ENCODE measurements at places on chromosomes 3 and 15.
A peak's percentile ranks its signal among the peaks of the same experiment; 100 is the strongest.

- no peak for DNase-seq
These were observed 151.6 kb upstream of the CTDSPL start for GRCh38 chr3:37709946-37710640.

DNA sequence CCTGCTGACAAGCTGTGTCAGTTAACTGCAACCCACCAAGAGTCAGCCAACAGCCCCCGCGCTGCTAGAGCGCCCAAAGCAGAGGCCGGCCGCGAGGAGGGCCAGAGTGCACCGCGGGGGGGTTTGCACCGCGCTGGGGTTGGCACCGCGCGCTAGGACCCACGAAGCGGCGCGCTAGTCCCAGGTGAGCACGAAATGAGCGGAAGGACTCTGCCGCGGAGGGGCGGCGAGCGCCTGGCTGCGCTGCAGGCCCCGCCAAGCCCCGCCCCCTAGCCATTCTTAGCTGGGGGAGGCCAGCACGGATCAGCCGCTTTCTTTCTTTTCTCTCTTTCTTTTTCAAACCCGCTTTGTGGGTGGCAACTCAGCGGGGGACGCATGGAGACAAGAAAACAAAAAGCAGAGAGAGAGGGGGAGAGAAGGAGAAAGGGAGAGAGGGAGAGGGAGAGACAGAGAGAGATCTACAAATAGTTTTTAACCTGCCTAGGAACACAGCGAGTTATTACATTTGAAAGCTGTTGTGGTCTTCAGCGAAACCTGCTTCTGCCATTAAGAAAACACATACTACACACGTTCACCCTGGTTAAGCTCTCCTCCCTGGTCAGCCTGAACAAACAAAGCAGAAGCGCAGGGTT is 6.9 kb upstream of the FOXB1 start:
- DNase-seq = peak; percentile 85

DNA sequence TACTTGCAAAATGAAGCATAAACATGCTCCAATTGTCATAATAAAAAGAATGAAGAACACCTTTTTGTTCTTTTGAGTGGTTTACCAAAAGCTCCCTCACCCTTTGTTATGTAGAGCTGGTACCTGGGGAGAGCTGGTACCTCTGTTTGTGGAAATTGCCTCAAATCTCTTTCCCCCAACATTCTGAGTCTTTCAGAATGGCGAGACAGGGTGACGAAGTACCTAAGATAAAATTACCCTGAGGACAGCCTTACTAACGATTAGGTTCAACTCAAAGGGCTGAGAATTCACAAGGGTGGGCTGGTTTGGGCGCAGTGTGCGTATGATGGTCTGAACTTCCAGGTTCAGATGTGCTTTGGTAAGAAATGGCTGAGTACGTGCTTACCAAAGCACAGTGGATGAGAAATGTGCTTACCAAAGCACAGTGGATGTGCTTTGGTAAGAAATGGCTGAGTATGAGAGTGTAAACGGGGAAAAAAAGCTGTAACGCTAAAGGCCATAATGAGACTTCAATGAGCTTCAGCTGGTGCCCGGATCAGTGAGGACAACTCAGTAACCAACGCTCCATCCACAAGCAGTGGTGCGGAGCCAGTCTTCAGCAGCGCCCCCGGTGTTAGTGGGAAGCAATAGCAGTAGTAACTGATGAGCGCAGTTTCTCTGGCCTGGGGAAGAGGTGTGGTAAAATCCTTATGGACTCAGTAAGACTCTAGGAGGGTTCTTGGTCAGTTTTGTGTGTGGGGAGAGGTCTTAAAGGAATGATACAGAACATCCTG is 72.3 kb upstream of the LRIG1 start:
- no peak for DNase-seq

- DNase-seq = no peak
These were observed 309.2 kb downstream of the MAGI1 start for GRCh38 chr3:65729555-65729954.

DNA sequence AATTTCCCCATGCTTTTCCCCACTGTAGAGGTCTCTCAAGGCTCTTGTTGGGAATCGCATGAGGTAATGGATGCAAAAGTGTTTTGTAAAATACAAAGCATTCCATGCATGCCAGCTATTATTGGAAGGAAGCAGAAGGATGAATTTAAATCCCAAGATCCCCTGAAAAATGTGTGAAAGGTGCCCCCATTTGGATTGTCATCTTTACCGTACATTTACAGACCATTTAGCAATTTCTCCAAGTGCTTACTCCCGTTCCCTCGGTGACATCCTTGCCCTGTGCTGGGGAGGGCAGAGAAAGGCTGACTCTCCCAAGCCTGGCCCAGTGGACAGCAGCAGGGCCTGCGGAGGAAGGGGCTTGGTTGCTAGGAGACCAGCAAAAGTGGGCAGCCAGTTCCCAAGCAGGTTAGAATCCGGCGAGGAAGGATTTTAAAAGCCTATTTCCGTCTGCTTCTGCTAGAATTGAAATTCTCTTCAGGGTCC is 31.1 kb upstream of the NEO1 start:
- DNase-seq = no peak

DNA sequence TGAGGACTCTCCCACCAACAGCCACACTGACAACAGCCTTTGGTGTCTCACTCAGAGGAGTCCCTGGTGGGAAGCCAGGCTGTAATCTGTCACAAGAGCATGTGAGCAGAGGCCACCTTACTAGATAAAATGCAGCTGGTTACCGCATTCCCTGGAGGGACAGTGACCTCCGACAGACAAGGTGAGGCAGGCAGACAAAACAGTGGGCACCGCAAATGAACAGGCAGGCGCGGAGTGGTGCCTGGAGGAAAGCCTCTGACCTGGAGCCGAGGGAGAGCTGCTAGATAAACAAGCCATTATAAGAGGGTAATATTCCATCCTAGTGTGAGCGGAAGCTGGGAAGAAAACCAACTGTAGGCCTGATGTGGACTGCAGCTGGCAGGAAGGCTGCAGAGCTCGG is 736.4 kb downstream of the FHIT start:
- no peak for DNase-seq

GRCh38 chr3:160577556-160578195 is 12.3 kb upstream of the KPNA4 start:
- no peak for DNase-seq

- DNase-seq = no peak
These were observed 69.4 kb upstream of the SKOR1 start for GRCh38 chr15:67755936-67756335.

DNA sequence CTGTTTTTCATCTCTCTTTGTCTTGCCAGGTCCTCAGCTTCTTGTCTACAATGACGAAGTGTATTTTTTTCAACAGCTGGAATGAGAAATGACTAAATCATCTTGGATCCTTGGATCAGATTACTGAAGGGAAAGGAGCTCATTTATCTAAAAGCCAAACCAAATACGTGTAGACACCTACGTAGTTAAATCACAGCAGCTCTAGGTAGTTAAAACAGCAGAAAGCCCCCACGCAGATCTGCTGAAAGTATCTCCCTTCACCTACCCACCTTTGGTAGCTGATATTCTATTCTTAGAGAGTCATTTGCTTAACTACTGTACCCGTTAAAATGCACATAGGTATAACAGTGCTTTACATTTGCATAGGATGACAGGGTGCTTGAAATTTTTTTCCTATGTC is 105.5 kb upstream of the WNT5A start:
- no peak for DNase-seq

- no peak for DNase-seq
These were observed 936.6 kb downstream of the ZPLD1 start for GRCh38 chr3:103371411-103371810.

GRCh38 chr3:114706591-114707232 is 412.9 kb downstream of the TIGIT start:
- DNase-seq = peak; percentile 51

DNA sequence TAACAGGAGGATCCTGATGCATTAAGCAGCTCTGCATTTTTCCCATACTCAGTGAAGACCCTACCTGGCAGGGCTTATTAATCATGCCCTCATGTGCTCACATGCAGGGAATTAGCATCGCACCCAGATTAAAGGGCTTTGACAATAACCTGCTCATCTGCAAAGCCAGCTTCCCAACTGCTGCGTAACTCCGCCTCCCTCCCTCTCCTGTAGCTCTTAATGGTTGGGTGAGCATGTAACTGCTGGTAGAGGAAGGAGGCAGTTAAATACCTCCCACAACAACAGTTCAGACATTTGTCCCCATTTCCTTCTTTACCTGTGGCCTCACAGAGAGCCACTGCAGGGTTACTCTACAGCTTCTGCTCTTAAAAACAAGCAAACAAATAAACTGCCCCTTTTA is 203.6 kb upstream of the WNT5A start:
- DNase-seq = peak; percentile 43

DNA sequence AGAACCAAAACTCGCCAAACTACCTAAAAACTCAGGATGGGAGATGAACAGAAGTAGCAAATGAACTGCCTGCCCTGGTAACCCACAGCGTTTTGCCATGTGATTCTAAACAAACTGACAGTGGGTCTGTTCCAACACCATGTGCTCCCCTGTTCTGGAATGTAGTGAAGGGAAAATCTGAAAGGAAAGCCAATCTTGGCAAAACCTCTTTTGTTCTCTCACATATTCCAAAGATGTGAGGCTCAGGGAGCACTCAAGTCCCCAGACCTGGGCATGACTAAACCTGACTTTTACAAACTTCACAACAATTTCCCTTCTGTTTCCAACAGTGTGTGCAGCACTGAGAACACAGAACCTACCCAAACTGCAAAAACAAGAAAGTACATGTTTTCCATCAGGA is 116.1 kb downstream of the IMPG2 start:
- DNase-seq = no peak

GRCh38 chr3:27049792-27050191 is 319.4 kb downstream of the NEK10 start:
- DNase-seq = no peak

Data from GM20000 (cell line).